Naive thymus-derived CD8-positive, alpha-beta T cell (primary cell): ENCODE measurements at places on chromosomes 13 and 19. TPM values are rescaled to one million over a fixed set of nuclear protein-coding genes. Genes with fewer than 3 reads are reported as not detected.

DNA sequence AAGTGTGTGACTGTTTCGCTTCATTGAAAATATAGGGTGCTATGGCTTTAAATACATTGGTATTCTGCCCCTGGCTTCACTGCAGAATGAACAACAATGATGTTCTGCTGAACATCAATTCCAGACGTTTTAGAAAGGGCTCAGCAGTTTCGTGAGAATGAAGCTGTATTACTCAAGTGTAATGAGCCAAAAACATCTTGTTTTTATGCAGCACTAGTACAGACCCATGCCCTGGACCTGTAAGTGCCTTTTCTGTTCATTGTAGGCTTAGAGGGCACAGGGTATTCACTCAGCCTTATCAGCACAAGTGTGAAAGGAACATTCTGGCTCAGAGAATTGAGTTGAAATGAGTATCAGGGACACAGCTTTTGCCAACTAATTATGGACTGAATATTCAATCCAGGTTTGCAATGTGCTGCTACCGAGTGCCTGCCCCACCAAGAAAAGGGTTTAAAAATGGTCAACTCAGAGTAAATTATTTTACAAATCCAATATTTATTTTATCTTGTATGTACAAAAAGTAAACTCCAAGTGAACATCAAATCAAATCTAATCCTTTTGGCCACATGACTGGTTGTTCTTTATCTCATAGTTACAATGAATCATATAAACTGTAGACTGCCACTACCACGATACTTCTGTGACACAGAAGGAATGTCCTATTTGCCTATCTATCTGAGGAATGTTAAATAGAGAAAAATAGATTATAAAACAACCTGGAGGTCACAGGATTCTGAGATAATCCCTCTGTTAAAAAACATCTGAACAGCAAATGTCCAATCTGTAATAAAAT is 362.8 kb downstream of the NALCN start:
- DNase-seq, result no peak

- DNase-seq, result peak; percentile 96
These were observed 46.9 kb downstream of the KLF2 start for GRCh38 chr19:16371540-16371986.

DNA sequence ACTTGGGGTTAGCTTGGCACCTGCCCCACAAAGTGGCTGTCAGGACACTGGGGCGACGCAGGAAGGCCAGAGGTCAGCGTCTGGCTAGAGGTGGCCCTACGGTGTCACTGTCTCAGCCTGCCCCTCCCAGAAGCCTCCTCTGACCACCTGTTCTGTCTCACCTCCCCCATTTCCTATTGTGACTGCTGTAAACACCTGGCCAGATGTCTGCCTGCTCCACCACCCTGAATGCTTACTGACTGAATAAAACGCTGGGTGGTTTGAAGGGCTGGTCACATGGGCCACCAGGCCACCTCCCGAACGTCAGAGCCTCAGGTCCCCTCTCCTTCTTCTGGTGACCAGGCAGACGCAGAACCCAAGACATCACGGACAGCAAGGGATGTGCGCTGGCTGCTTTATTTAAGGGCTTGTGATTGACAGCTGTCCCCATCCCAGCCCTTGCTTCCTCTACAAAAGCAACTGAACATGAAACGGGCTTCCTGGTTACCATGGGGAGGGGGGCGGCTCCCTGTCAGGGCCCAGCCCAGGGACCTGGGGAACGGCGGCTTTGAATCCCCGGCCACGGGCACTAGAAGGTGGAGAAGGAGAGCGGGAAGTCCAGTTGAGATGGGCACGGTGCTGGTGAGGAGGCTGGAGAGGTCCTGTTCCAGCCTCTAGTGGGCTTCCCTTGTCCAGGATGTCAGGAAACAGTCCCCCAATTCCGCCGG is 6.2 kb downstream of the ELOF1 start:
- no peak for DNase-seq

DNA sequence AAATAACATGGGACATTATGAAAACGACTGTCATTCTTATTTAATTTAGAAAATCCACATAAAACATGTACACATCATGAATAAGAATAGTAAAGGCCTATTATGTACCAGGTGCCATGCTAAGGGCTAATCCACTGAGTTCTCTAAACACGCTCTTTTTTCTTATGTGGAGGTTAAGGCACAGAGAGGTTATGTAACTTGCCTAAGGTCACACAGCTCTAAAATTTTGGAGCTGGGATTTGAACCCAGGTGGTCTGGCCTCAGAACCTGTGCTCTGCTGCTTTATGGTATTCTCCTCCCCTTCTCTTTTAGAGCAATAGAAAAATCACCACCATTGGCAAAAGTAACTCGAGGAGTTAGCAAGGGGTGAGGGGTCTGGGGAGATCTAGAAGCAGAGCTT is 156.9 kb upstream of the ZNF536 start:
- no peak for DNase-seq

VRK3 gene
- polyA plus RNA-seq, result 73.4 TPM

DNA sequence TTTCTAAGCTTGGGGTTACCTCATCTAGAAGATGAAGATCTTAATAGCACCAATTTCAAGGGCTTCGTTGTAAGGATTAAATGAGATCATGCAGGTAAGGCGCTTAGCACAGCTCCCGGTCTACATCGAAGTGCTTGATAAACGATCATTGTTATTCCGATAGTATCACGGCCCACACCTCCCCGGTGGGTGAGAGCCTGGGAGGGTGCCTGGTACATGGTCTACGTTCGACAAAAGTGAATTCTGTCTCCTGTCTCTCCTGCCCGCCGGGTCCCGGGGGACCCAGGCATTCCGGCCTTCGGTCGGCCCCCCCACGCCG is 501 bp upstream of the MYH14 start:
- DNase-seq, result no peak

EIF3K gene
- polyA plus RNA-seq, result 400 TPM

GRCh38 chr19:54137699-54138488 is at the start of gene CNOT3:
CNOT3 (plus strand) TSS chr19:54137762; CDS start chr19:54142979, 5,217 bp downstream.
- no peak for DNase-seq

GRCh38 chr13:95267662-95268342 is 33.4 kb downstream of the ABCC4 start:
- DNase-seq, result no peak

ZNF780B gene
- 18.4 TPM for polyA plus RNA-seq

GRCh38 chr13:103164251-103164650 is 98.0 kb upstream of the SLC10A2 start:
- DNase-seq, result no peak

HCN2 gene
- 0.03 TPM for polyA plus RNA-seq

GRCh38 chr13:51148952-51149573 is 38.0 kb upstream of the C13orf42 start:
- DNase-seq, result no peak

DNA sequence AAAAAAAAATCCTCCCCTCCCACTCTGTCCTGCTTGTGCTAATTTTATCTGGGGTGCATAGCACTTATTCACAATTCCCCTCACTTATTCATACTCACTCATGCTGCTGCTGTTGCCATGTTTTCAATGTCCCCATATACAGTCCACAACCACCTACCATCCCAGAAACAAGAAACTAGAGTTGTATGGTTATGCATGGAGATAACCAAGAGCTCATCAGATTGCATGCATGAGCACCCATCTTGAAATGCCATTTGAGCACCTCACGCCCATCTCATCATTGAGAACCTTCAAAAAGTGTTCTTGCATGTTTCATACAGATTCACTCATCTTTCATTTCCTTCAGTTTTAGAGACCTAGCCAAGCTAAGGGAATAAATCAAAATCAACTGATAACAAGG is 15.1 kb upstream of the N4BP2L2 start:
- no peak for DNase-seq

GRCh38 chr19:35029737-35030256 is 473 bp upstream of the SCN1B start:
- DNase-seq, result no peak

GRCh38 chr19:31781542-31781941 is 432.3 kb upstream of the TSHZ3 start:
- DNase-seq, result no peak

LIG4 gene
- polyA plus RNA-seq, result 4.9 TPM

NOTCH3 gene
- polyA plus RNA-seq, result not detected

GRCh38 chr19:10295305-10295846 is 5.6 kb downstream of the ICAM5 start:
- DNase-seq, result peak; percentile 55

DNA sequence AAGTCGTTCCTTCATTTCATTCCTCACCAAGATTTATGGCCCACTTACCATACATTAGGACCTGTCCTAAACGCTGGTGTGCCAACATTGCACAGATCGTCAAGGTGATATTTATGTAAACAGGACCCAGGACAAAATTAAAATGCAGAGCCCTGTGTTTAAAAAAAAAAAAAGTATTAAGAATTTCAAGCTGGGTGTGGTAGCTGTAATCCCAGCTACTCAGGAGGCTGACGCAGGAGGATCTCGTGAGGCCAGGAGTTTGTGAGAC is 6.5 kb upstream of the ZNF444 start:
- DNase-seq, result no peak

GRCh38 chr19:39182174-39182505 is 14.6 kb upstream of the NCCRP1 start:
- no peak for DNase-seq

DNA sequence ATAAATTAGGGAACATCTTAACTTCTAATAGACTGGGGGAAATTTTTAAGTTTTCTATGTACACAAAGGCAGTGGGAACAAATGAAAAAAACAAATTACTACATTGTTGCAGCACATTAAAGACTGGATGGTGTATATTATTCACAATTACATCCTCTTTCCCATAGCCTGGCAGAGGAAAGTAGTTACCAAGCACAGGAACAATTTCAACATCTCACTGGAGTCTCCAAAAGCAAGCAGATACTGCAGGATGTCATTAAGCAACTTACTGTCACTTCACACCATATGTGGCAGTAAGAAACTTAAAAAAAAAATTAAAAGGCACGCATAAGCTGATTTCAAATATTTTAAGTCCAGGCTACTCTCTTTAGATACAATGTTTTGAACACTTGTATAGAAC is 6.4 kb upstream of the EFNB2 start:
- DNase-seq, result no peak

ZNF726 gene
- polyA plus RNA-seq, result 1.5 TPM
